ENCODE measurements at places on chromosomes 11 and 22.

GRCh38 chr22:43448048-43448447 lies 36.2 kb downstream of the MPPED1 start:
- DNase-seq = no peak

- DNase-seq = no peak
Observed at GRCh38 chr11:72421351-72421750, 13.0 kb downstream of the CLPB start.

DNA sequence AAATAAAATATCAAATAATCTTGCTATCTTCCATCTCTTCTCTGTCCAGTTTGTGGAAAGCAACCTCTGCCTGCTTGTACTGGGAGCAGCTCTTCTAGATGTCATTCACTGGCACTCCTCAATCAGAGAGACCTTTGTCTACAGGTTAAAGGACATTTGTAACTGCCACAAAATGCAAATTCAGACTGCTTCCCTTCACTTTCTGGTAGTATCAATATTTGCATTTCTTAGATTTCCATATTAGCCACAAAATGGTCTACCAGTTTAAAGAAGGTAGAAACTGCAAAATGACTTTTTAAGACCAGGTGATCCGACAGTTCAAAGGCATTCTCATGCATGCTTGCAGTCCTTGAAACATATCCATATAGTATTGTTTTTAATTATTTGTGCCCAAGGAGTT lies 51.7 kb upstream of the RCN1 start:
- DNase-seq = no peak

DNA sequence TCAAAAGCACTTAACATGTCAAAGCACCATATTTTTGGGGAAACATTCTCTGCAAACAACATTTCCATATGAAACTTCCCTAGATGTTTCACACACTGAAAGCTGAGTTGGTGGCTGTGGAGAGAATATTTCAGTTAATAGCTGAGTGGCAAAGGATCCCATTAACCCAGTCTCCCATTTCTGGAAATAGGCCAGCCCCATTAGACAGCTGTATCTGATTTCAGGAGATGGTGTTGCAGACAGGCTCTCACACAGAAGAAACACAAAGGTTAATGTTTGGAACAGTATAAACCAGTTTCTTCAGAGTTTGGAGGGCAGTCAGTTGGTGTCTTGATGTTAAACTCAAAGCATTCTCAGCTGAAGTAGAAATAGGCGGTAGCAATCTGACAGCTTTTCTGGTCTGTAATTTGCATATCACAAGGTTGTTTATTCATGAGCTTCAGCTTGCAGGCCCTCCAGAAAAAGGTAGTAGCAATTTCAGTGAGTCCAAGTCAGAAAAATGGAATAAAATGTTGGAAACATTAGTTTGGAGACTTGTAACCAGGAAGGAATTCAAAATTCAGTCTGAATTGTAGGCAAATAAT lies 15.5 kb upstream of the ZBTB44 start:
- DNase-seq = no peak

DNA sequence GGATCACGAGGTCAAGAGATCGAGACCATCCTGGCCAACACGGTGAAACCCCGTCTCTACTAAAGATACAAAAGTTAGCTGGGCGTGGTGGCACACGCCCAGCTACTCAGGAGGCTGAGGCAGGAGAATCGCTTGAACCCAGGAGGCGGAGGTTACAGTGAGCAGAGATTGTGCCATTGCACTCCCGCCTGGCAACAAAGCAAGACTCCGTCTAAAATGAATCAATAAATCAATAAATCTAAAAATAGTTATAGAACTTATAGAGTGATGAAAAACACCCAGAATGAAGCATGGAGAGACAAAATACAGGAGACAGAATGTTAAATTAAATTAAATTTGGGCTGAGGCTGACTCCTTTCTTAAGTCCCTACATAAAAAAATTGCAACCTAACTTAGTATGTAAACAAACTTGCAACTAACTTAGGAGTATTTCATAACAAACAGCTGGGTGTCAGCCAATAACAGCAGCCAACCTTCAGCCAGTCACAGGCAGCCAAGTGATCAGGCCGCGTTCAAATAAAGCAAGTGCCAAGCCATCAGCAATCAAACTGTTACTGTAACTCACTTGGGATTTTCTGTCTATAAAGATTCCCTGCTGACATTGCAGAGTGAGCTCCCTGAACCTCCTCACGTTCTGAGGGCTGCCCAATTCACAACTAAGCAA lies 7.3 kb upstream of the TP53AIP1 start:
- DNase-seq = no peak

- DNase-seq = no peak
Observed at GRCh38 chr22:40314041-40314440, 32.3 kb upstream of the ADSL start.

DNA sequence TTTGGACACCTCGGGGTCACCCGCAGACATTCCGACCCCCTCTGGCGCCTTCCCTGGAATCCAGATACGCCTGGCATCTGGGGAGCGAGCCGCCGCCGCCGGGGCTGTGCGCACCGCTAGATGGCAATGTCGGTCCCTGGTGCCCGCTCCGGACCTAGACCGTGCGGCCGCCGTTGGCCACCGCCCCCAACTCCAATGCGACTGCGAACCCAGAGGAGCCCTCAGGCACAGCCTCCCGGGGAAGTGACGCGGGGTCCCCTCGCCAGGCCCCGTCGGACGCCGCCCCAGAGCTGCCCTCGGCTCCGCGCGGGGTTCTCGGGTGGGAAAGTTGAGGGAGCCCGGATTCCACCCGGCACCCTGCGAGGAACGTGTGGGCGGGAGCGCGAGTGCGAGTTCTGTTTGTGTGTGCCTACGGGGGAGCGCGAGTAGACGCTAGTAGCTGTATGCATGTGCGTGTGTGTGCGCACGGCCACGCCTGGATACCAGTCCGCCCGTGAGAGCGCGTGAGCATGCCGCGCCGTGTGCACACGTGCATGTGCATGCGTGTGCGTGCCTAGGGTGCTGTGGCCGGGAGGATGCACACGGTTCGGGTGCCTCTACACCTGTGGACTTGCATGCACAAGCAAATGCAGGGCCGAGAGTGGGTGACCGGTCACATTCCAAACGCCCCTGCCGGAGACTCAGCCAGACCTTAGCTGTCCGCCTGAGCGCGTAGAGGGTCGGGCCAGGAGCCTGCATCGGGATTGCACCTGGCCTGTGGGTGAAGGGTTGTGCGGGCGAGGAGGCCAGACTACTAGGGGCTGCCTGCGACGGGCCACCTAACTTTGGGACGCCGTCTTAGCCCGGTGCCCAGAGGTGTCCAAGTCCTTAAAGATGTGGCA lies 1.9 kb downstream of the CHRM4 start:
- DNase-seq = peak; percentile 67

DNA sequence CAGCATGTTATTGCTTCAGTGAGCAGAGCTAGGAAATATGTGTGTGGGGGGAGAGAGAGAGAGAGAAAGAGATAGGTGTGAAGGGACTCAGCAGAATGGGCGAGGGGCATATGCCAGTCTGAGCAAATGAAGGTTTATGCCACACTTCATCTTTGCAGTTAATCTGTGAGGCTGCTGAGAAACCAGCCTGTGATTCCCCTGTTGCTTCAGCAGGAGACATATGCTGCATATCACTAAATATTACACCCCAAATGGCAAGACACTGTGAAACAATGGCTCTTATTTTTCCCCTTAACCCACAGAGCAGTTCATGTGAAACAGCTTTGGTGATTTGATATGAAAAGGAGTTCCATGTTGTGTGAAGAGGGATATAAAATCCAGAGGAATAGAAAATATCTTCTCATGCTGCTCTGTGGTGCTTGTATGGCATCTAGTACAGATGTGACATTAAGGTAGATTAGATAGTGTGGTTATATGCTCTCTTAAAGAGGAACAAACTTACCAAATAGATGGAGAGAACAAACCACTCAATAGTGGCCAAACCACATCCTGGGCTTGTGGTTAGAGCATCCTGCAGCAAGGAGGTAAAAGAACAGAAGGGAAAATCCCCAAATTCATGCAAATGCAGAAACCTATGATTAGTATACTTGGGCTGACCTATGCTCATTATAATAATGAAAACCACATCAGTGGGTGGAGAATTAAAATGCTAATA lies 864.2 kb downstream of the FAM181B start:
- no peak for DNase-seq

GRCh38 chr11:29190313-29190712 lies 826.5 kb downstream of the KCNA4 start:
- DNase-seq = no peak

DNA sequence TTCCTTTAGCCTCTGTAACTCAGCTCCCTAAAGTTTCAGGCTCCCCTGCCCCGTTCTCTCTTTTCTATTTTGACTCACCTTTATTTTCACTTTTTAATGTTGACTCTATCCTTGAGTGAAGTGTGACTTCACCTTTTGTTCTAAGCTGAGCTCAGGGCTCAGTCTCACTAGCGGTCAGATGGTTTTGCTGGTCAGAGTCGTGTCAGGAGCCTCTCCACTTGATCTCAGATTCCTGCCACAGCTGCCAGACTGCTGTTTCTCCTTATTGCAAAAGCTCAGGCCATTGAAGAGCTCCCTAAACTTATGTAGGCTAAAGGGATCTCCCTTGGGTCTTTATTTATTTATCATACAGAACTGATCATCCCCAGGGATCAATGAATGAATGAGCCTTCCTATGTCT lies 13.7 kb upstream of the POU2AF2 start:
- DNase-seq = no peak

All from ovary (tissue), 10 donors.